ENCODE measurements at places on chromosomes 16 and 17.

- no peak for DNase-seq
Observed at GRCh38 chr17:49456183-49456965, 38.7 kb upstream of the NGFR start.

GRCh38 chr16:83336603-83337002 lies 471.2 kb upstream of the HSBP1 start:
- DNase-seq = no peak

DNA sequence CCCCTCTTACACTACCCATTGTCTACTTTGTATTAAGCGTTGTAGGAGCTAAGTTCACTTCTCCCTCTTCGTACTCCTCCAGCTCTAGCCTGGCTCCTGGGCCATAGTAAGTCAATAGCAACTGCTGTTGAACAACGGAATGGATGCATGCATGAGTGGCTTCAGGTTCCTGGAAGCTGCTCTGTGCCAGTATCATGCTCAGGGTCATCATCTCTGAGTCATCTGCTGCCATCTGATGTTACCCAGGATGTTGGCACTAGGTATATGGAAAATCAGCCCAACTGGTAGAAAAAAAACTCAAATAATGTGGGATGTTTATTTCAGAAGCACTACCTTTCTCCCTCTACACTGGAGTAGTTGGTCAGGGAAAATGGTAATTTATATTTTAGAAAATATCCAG lies 536.8 kb downstream of the NPIPA7 start:
- DNase-seq = no peak

GRCh38 chr17:16516594-16517051 lies 24.6 kb upstream of the LRRC75A start:
- DNase-seq = peak; percentile 6

DNA sequence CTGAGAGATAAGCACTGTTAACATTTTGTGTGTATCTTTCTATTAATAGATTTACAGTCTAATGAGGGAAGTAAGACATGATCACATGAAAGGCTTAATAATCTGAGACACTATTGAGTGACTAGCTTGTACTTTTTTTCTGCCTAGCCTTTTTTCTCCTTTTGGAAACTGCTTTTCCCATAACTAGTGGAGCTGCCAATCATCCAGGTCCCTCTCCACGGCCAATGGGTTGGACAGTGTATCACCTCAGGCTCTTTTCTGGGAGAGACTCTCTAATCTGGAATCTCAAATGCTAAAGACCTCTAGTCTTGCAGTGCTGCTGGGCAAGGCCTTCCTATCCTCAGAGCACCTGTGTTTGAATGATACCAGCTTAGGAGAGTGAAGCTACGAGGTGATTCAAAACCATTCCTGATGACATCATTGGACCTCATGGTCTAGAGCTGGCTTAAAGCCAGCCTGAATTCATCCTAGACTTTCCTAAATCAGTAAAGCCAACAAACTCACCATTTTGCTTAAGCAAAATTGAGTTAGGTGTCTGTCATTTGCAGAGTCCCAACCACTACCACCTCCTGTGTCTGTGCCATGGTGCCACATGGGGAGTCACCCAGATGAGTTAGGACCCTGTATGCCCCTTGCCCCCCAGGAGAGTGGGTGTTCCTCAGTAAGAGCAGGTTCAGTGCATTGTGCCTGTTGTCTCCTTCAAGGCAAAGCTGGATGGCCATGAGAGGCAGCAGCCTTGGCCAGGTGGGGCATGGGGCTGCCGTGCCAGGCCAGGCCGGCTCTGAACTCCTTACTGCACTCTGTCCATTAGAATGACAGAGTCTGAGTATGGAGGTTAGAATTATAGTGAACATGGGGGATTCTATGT lies 62.9 kb downstream of the SPECC1 start:
- no peak for DNase-seq

GRCh38 chr17:42304187-42305030 lies 16.1 kb downstream of the STAT5A start:
- DNase-seq = no peak

DNA sequence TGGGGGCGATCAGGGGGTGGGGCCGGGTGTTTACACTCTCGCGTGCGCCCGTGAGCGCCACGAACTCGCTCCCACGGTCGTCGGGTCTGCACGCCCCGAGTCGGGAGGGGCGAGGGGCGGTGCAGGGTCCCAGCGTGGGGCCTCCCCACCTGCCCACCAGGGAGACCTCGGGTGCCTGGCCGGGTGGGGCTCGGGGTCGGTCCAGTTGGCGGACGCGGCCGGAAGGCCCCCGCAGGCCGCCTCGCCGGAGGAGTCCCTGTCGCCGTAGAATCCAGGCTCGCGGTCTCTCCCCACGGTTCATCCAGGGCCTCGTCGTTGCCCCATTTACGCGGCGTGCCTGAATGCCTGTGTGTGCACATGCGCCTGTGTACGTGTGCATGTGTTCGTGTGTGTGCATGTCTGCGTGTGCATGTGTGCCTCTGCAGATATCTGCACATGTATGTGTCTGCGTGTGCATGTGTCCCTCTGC lies 510 bp upstream of the RAB40B start:
- no peak for DNase-seq

GRCh38 chr16:14050291-14051027 lies 20.7 kb upstream of the MRTFB start:
- DNase-seq = no peak

GRCh38 chr17:27529230-27529796 lies 73.1 kb downstream of the KSR1 start:
- no peak for DNase-seq

DNA sequence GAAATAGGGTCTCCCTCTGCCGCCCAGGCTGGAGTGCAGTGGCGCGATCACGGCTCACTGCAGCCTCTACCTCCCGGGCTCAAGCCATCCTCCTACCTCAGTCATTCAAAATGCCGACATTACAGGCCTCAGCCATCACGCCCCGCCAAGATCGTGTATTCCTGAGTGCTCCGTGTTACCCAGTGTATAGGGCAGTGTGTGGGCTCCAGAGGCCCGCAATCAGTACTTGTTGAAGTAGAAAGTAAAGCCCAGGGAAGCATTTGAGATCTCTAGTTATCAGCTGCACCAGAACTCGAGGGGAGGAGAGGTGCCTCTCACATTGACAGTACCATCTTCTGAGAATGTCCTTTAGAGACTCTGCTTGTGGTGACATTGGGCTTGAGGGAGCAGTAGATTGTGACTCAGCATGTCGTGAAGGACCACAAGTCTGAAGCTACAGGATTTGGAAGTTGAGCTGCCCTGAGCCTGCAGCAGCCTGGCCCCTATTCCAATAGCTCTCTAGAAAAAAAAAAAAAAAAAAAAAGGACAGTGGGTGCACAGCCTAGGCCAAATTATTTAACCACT lies 1.1 kb upstream of the PRPSAP1 start:
- DNase-seq = peak; percentile 14

DNA sequence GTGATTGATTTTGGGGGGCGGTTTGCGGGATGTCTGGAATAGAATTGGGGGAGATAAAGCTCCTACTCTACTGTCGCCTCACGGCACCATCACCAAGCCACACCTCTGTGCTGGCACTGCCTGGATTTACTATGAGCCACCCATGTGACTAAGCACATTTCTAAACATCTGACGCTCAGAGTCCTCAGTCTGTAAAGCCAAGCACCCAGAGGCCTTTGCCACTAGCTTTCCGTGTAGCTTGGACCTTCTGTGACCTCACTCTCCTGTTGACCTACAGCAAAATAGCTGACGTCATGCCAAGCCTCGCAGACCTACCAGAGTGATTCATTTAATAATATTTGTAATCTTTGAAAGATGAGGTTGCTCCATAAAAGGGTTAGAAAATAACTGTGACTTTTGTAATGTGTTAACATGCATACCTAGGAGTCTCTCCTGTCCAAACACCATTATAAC lies 38.5 kb upstream of the MYOCD start:
- DNase-seq = no peak

- DNase-seq = no peak
Observed at GRCh38 chr17:4599505-4600281, 15.4 kb downstream of the SMTNL2 start.

DNA sequence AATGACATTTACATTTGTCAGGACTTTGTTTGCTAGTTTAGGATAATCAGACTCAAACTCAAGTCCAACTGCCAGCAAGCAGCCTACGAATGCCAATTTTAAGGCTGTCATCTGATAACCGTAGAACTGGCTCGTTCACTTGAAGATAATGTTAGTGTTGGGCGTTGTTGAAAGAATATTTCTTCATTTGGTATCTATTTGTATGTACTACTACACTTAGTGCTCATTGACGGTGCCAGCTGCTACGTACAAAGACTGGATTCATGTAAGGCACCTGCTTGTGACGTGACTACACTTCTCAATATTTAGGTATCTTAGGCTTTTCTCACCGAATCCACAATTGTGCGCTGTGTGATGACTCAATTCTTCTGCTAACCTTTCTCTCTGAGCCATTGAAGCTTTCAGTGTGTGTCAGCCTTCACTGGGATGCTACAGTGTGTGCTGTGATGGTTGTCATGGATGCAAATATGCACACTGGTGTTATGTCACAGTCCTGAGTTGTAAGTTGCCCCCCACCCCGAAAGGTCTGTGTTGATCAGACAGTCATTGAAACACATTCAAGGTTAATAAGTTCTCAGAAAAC lies 5.7 kb downstream of the ATP2C2 start:
- peak; percentile 19 for DNase-seq

- no peak for DNase-seq
Observed at GRCh38 chr16:66382171-66382965, 15.9 kb downstream of the CDH5 start.

DNA sequence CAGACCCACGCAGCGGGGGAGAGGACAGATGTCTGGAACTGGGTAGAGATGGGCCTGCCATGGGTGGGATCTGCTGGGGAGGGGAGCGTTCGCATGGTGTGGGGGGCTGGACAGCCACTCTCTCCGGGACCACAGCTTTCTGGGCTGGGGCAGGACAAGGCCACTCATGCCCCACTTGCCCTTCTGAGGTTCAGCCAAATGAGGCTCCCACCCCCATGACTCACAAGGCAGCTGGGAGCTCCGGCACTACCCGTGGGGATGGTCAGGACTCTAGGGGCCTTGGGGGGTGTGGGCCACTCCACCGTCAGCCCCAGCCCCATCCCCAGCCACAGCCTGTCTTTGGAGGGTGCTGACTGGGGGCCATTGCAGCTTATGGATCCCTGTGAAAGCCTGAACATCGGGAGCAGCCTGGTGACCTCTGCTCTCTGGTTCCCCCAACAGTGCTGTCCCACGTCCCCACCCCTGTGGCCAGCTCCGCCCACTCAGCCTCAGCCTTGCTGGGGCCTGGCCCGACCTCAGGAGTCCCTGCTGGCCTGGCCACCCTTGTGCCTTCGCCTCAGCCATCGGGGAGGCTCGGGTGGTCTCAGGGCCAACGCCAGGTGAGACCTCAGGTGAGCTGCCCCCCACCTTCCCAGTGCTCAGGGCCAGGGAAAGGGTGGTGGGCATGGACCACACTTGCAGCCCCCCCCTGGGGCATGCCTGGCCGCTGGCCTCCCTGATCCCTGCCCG lies 4.7 kb upstream of the CDH15 start:
- no peak for DNase-seq

- no peak for DNase-seq
Observed at GRCh38 chr17:34565713-34566112, 13.7 kb upstream of the TMEM132E start.

GRCh38 chr16:72050769-72051464 lies 3.4 kb upstream of the HP start:
- no peak for DNase-seq

- DNase-seq = no peak
Observed at GRCh38 chr16:55380485-55380884, 56.5 kb downstream of the IRX6 start.

DNA sequence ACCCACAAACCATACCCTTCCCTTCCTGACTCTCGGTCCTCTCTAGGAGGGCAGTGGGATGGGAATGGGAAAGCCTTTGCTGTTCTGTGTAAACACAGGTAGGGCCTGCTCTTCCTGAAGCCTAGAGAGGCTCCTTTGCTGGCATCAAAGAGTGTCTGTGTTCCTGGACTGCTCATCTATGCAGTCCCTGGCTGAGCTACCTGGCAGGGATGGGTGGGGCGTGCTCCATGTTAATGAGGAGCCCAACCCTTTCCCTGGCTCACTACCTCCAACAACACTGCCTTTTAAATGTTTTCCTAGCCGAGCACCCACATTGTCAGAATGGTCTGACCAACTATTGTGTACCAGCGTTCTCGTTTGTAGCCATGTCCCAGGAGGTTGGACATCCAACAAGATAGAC lies 26.6 kb upstream of the NAGLU start:
- no peak for DNase-seq

DNA sequence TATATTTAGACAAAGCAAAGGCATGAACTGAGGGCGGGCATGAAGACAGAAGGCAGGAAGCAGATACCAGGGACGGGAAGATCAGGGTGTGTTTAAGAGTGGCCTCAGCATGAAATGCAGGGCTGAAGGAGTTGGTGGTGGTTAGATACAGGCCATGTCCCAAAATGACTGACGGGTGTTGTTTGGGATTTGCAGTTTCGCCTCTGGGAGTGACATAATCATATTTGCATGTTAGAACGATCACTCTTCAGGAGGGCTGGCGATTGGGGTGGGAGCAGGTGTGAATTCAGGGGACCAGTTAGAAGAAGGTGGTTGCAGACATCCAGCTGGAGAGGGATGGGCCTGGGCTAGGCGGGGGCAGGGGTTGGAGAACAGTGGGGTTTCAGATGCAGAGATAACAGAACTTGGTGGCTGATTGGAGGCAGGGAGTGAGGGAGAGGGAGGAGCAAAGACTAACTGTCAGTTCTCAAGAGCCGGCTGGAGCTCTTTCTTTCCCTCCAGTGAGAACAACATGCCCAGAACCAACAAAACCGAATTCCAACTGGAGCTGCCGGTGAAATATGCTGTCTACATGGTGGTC lies 27.2 kb upstream of the ITGAX start:
- no peak for DNase-seq

- DNase-seq = no peak
Observed at GRCh38 chr17:65046236-65046635, 10.3 kb downstream of the GNA13 start.

DNA sequence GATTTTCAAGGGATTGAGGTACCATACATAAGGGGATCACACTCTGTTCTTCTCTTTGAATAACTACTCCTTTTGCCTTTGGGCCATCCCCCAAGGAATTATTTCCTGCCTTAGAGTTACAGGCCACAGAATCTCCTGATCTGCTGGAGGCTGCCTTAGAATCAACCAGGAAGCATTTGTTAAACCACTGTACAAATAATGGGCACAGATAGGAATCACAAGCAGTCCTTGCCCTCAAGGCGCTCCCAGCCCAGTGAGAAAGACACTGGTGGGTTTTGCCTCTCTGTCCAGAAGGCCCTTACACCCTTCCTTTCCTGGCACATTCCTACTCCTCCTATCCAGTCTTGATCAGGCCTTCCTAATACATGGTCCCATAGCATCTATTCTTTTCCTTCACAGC lies 45.9 kb downstream of the MRTFB start:
- no peak for DNase-seq

DNA sequence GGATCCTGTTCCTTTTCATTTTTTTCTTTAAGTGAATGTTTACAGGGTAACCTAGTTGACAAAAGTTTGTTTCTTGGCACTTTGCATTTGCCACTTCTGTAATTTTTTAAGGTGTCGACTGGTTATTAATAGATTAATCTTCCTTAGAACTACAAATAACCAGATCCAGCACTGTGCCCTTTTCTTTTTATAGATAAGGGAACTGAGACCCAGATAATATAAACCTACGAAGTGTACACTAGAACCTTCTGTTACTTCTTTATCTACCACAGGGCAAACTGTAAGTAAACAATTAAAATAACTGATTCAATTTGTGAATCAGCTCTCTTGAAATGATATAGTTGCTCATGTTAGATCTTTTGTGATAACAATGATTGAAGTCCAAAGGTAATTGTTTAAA lies 55.4 kb downstream of the NLK start:
- DNase-seq = no peak

All from activated CD4-positive, alpha-beta T cell treated with anti-CD3 and anti-CD28 coated beads for 36 hours (primary cell).